ENCODE measurements at places on chromosomes 2 and 18. TPM values are rescaled to one million over a fixed set of nuclear protein-coding genes. Genes with fewer than 3 reads are reported as not detected.

The RAB17 gene
- 17.5 TPM for polyA plus RNA-seq

DNA sequence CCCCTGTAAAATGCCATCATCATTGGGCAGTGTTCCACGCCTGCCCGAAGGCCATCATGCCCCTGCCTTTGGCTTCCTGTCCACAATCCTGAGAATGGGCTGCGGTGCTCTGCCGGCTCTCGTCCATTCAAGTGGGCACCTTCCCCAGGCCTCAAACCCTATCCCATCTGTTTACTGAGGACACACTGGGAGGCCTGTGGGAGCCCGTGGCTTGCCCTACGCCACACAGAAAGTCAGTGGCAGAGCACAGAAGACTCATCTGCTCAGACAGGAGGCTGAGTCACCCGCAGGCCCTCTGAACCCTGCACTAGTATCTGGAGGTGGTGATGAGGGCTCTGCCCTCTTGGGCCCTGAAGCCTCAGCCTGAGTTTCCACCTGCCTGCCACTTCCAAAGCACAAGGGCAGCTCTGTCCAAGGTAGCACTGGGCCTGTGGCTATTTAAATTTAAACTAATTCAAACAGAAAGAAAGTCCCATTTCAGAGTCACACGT, 19.1 kb upstream of the ANKRD53 start:
- DNase-seq, result no peak

GRCh38 chr2:231132129-231132528, 7.3 kb upstream of the HTR2B start:
- DNase-seq, result no peak

DNA sequence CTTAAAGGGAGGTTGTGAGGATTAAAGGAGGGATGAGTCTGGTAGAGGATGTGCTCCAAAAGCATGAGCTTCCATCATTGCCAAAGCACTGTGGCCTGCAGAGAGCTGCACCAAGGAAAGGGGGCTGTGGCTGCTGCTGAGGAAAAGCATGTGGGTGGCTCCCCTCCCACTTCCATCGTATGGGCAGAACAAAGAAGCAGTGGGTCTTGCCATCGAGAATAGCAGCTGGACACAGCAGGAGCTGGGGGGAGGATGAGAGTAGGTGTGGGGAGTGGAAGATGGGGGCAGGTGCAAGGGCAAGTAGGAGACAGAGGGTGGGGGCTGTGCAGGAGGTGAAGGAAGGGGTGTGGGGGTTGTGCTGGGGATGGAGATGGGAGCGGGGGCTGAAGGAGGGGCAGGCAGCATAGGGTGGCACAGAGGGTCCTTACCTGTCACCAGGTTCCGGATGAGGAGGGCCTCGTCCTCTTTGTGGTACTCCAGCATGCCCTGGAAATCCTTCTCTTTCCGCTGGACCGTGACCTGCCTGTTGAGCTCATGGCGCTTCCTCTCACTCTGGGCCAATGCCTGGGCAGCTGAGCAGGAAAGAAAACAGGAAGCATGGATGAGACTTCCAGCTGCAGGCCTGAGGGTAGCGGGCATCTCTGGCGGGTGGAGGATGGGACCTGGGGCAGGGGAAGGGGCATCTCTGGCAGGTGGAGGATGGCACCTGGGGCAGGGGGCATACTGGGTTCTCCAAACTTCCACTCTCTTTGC, 33.6 kb upstream of the ACAA2 start:
- DNase-seq, result no peak

- DNase-seq, result no peak
These were observed 78.0 kb upstream of the RPL31 start for GRCh38 chr2:100924122-100924519.

The BOLL gene
- not detected for polyA plus RNA-seq

- no peak for DNase-seq
These were observed 293.9 kb upstream of the PARD3B start for GRCh38 chr2:204251158-204251997.
